Femur (tissue), 1 donor: ENCODE measurements at places on chromosomes 7 and 10.

GRCh38 chr7:42070068-42070467 is 166.9 kb downstream of the GLI3 start:
- DNase-seq, result no peak

DNA sequence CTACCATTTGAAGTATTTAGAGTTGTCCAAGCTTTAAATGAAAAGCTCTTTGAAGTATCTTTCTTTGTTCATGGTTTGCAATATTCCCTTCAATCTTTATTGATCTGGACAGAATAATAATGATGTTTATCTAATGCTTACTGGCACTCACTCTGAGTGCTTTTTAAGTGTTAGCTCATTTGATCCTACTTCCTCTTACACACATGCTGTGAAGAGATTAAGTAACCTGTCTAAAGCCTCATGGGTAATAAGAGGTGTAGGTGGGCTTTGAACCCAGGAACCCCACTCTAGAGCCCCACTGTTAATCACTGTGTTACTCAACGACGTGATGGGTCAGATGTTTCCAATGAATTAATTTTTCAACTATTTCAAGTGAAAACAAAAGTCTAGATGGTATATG is 31.1 kb upstream of the ADD3 start:
- no peak for DNase-seq

GRCh38 chr10:71565284-71566000 is 154.1 kb downstream of the C10orf105 start:
- DNase-seq, result no peak

DNA sequence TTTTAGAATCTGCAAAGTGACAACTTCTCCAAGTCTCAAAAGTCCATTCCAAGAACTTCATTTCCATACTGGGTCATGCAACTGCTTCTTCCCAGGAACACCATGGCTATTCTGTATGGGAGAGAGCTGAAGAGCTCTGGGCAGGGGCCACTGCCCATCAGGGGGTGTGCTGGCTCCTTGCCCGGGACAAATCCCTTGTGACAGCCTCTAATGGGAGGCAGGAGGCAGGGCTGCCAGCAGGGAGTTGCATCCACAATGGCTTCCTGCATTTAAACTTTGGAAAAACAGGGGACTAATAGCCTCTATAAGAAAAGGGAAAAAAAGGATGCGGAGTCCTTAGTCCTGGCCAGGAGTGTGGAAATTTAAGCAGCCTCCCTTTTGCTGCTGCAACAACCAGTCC is 18.4 kb upstream of the FRMD4A start:
- no peak for DNase-seq

GRCh38 chr10:99233000-99233688 is 2.5 kb downstream of the HPSE2 start:
- DNase-seq, result no peak

DNA sequence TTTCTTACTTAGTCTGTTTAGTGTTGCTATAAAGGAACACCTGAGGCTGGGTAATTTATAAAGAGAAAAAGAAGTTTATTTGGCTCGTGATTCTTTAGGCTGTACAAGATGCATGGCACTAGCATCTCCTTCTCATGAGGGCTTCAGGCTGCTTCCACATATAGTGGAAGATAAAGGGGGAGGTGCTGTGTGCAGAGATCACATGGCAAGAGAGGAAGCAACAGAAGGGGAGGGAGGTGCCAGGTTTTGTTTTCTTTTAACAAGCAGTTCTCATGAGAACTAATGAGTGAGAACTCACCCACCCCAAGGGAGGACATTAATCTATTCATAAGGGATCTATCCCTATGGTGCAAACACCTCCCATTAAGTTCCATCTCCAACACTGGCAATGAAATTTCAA is 17.3 kb downstream of the CYP2E1 start:
- no peak for DNase-seq
